Activated CD4-positive, alpha-beta T cell treated with anti-CD3 and anti-CD28 coated beads, Interleukin-2, amount 10 ng/mL, durations not matched to agents 24 days and 14 days (primary cell): ENCODE measurements at places on chromosomes 5 and 9. TPM values are rescaled to one million over a fixed set of nuclear protein-coding genes. Genes with fewer than 3 reads are reported as not detected.

DNA sequence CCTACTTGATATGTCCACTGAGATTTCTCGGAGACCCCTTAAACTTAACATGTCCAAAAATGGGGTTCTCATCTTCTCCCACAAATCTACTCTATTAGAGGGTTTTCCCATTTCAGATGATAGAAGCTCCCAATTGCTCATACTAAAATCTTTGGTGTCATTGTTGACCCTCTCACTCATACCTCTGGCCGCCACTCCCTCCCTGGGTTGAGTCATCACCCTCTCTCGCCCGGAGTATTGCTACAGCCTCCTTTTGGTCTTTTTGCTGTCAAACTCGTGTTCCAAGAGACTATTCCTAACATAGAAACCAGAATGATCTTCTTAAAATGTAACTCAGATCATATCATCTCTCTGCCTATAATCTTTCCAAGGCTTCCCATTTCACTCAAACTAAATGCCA lies 91.0 kb upstream of the GNAQ start:
- peaks cover 24% of the 10 kb centered on the region for H3K4me1 ChIP-seq
- no peak overlapping the region for H3K27ac ChIP-seq
- no peak overlapping the region for H3K4me3 ChIP-seq
- no peaks in the 10 kb centered on the region for H3K36me3 ChIP-seq

The OGN gene
- not detected in 2 replicates for total RNA-seq

The IGIP gene
- total RNA-seq, result 2.8 TPM in 2 replicates

The ADCY2 gene
- not detected in 2 replicates for total RNA-seq

The AGXT2 gene
- not detected in 2 replicates for total RNA-seq

The MAMDC4 gene
- 24.7 and 30.1 TPM in 2 replicates for total RNA-seq
